Cardiac fibroblast (primary cell): ENCODE measurements at places on chromosomes 6 and 20.
A peak's percentile ranks its signal among the peaks of the same experiment; 100 is the strongest.

DNA sequence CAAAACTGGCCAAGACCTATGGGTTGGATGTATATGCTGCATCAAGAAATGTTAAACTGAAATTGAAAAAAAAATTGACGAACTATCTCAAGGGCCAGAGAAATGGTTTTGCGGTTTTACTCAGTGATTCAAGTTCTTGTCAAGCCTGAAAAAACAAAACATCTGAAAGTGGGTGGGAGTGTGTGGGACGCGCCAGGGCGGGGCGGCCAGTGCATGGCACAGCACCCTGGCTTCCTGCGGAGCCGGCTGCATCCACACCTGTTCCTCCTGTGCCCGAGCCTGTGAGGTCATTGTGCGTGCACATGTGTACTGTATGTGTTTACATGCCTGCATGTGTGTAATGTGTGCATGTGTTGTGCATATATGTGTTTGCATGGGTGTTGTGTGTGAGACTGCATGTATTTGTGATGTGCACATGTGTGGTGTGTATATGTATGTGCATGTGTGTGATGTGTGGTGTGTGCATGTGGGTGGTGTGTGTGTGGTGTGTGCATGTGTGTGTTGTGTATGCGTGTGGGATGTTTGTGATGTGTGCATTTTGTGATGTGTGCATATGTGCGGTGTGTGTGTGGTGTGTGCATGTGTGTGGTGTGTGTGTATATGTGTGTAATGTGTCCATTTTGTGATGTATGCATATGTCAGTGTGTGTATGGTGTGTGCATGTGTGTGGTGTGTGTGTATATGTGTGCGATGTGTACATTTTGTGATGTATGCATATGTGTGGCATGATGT, 59.8 kb downstream of the CDH4 start:
- DNase-seq: no peak

DNA sequence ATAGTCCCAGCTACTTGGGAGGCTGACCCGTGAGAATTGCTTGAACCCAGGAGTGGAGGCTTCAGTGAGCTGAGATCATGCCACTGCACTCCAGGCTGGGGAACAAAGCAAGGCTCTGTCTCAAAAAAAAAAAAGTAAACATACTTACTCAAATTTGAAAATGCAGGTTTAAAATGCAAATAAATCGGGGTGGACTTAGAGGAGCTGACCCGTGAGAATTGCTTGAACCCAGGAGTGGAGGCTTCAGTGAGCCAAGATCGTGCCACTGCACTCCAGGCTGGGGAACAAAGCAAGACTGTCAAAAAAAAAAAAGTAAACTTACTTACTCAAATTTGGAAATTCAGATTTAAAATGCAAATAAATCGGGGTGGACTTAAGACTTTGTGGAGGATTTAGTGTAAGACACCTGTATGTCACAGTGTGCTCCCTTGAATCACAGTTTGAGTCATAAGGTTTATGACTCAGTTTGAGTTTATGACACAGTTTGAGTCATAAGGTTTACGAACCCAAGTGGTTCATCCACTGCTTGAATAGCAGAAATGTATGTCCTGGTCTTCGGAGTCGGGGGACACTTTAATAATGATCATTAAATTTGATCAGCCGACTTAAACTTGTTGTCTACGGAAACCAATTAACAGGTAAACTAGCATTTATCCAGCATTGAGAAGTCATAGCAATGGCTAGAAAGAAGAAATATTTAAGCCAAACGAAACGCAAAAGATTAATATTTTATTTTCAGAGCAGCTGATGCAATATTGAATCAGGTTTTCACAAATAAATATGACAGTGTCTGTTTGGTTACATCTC, 6.8 kb upstream of the MRPS10 start:
- DNase-seq: peak; percentile 30

DNA sequence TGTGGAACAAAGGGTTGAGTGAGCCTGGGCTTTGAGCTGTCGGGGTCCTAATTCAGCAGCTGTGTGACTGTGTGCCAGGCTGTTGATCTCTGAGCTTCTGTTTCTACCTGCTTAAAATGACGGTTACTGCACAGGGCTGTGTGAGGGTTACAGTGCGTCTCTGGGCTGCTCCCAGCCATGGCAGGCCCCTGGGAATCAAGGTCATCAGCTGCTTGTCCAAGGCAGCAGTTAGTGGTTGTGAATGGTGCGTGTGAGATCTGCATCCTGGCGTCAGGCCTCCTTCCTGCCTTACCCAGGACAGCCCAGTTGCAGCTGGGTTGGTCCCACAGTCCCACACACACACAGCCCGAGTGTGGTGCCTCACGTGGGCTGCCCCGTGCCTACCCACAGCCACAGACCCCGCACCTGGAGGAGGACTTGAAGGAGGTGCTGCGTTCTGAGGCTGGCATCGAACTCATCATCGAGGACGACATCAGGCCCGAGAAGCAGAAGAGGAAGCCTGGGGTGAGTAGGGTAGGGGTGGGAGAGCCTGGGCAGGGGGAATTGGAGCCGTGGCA, 15.6 kb downstream of the GTSF1L start:
- DNase-seq: no peak

- peak; percentile 63 for DNase-seq
Observed at GRCh38 chr20:33415948-33416347, 14.6 kb upstream of the CDK5RAP1 start.

GRCh38 chr20:50302341-50303057, 111.9 kb downstream of the CEBPB start:
- DNase-seq: peak; percentile 66

DNA sequence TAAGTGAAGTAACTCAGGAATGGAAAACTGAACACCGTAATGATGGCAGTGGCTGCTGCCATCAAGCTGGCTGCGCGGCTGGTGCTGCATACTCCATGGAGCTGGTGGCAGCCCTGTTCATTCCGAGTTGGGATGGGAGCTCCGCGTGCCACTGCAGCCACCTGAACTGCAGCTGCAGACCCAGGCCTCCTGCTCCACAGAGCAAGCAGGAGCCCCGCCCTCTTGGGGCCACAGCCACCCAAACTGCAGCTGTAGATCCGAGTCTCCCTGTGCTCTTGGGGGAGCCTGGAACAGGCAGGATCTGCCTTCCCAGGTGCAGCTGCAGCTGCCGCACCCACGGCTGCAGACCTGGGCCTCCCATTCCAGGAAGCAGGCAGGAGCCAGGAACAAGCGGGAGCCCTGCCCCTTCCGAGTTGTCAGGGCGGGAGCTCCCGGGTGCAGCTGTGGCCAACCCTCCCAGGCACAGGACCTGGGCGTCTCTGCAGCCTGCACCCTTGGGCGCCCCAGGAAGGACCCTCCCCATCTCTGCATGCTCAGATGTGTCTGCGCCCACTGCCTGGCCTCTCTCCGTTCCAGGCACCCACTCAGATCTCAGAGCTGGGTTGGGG, 120.2 kb downstream of the GMPR start:
- no peak for DNase-seq

- DNase-seq: no peak
Observed at GRCh38 chr6:161356167-161356854, 82.5 kb upstream of the AGPAT4 start.

DNA sequence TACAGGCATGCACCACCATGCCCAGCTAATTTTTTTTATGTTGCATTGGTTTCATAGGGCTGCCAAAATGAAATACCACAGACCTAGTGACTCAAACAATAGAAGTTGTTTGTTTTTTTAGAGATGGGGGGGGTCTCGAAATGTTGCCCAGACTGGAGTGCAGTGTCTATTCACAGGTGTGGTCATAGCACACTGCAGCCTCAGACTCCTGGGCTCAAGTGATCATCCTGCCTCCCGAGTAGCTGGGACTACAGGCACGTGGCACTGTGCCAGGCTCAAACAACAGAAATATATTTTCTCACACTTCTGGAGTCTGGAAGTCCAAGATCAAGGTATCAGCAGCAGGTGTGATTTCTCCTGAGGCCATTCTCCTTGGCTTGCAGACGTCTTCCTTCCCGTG, 6.6 kb upstream of the SLC16A10 start:
- DNase-seq: no peak

GRCh38 chr20:18678549-18679419, 90.9 kb downstream of the DTD1 start:
- DNase-seq: peak; percentile 26

- peak; percentile 38 for DNase-seq
Observed at GRCh38 chr6:9126878-9127560, 691.7 kb upstream of the SLC35B3 start.

GRCh38 chr20:15138548-15139126, 801.2 kb upstream of the FLRT3 start:
- DNase-seq: no peak

DNA sequence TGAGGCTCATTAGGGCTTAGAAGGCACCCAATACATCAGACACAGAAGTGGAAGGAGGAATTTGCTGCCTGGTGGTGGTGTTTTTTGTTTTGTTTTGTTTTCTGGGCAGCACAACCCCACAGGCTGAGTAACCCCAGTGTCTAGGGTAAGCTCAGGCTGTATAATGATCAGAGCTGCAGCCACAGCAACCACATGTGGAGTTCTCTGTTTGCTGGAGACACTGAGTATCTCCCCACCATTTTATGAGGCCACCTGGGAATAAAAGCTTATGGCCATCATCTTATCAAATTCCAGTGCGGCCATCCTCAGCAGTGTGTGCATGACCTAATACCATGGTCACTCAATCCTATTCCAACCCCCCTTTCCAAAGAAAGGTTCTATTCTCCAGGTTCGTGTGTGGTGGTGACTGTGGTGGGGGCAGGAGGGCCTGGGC, 3.4 kb upstream of the DLL1 start:
- DNase-seq: no peak
